DND-41 (cell line): ENCODE measurements at places on chromosomes 7 and 10.

DNA sequence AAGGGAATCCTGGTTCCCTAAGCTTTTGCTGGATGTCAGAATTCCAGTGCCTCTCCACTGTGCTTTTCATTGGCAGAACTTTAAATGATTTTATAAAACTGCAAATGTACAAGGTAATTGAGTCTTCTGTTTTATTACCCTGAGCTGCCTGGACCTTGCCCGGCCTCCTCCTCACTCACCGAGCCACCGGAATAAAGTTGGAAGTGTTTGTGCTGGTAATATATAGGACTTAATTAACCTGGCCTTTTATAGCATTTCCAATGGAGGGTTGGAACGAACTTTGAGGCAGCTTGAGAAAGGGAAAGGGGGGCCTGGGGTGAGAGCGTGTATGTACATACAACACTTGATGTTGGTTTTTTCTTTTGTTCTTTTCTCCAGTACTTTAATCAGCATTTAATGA, 43.4 kb downstream of the ZNF503 start:
- DNase-seq, result no peak

GRCh38 chr7:20738518-20739481, 47.9 kb downstream of the SP8 start:
- no peak for DNase-seq

GRCh38 chr7:22597844-22598243, 97.9 kb upstream of the STEAP1B start:
- DNase-seq, result no peak

- DNase-seq, result no peak
Measured at GRCh38 chr7:109003742-109004141, 434.1 kb downstream of the DNAJB9 start.

GRCh38 chr7:77315182-77315591, 101.0 kb downstream of the GSAP start:
- DNase-seq, result no peak

DNA sequence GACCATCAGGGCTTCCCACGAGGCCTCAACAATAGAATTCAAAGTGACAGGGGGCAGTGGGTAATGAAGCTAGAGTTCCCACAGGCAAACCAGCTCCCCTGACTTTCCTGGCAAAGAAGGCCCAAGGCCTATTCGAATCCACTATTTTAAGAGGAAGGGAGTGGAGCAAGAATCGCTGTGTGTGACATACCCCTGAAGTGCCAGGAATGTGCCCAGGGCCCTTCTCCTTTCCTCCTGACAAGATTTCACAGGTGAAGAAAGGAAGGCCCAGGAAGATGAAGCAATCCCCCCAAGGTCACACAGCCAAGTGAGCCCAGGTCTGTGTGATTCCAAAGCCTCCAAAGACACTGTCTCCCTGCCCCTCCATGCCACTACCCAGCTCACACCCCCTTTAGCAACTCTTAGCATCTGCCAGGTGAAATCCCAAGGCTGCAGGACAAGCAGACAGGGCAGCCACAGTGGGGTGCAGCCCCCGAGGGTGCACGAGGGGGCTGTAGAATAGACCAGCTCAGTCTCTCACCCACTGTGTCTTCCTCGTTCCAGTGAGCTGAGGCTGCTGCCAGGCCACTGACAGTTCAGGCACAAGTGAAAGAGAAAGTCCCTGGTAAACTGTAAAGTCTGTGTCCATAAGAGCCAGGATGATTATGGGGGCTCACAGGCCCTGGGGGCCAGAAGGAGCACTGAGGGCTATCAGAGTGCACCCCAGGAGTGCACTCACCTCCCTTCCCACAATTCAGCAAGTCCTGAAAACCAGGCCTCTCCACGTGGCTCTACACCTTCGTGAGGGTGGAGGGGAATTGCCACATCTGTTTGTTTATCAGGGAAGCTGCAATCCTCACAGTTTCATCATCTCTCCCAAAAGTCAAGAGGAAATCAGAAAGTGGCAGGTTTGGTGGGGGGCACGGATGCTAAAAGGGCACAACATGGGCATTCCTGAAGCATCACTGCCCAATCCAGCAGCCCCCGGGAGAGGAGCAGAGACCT, 70.8 kb upstream of the ZMIZ1 start:
- no peak for DNase-seq

DNA sequence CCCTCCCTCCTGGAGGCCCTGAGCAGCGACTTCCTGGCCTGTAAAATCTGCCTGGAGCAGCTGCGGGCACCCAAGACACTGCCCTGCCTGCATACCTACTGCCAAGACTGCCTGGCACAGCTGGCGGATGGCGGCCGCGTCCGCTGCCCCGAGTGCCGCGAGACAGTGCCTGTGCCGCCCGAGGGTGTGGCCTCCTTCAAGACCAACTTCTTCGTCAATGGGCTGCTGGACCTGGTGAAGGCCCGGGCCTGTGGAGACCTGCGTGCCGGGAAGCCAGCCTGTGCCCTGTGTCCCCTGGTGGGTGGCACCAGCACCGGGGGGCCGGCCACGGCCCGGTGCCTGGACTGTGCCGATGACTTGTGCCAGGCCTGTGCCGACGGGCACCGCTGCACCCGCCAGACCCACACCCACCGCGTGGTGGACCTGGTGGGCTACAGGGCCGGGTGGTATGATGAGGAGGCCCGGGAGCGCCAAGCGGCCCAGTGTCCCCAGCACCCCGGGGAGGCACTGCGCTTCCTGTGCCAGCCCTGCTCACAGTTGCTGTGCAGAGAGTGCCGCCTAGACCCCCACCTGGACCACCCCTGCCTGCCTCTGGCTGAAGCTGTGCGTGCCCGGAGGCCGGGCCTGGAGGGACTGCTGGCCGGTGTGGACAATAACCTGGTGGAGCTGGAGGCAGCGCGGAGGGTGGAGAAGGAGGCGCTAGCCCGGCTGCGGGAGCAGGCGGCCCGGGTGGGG, 2.2 kb downstream of the TRIM56 start:
- DNase-seq, result no peak

DNA sequence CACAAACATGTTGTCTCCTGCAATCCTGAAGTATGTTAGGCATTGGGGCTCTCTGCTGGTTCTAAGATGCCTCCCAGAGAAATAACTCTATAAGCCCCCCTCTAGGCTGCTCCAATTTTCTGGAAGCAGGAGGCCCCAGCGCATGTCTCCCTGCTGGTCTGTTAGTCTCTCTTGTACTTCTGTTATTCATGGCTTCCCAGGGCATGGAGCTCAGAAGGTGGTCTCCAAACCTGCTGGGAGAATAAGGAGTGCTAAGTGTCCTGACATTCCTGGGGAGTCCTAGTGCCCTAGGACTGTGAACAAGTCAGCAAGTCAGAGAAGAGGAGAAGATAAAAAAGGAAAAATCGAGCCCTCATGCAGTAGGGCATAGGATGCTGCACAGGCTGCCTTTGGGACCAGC, 70.5 kb upstream of the EFCAB10 start:
- DNase-seq, result no peak

GRCh38 chr10:28806488-28806941, 129.2 kb downstream of the BAMBI start:
- DNase-seq, result no peak

DNA sequence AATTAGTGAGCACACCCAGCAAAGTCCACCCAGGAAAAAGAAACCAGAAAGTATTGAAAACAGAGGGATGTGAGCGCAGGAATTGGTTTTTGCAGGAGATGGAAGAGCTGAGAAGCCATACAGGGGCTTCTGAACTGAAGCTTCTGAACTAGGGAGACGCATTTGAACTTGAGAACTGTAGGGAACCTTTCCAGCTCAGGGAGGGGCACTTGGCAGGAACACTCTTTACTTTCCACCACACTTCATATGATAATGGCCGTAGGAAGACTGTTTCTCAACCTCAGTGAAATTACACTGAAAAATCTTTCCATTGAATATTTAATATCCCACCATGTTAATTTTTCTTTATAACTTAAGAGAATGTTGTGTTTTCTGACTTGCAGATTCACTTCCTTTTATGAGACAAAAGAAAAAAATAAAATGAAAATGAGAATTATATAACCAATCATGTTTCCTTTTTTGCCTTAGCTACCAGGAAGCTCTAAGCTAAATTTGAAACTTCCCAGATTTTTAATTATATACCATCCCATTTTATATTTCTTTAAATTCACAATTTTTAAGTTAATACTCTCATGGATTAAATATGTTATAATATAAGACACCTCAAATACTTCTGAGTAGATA, 98.3 kb upstream of the TCF7L2 start:
- DNase-seq, result no peak

DNA sequence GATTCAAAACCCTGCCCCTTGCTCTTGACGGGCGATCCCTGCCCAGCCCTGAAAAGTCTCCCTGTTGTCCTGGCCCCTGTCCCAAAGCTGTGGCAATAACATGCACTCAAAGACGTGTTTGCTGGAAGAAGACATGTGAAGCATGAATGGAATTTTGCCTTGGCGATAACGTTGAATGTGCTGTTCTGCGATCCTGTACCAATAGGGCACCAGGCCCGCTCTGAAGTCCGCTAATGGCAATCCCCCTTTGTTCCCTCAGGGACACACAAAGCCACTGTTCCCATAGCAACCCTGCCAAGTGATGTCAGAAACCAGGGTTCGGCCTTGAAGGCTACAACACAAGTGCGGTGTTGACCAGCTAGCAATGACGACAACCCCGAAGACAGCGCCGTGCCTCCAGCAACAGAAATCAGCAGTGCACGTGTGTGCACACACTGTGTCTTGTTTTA, 284.6 kb downstream of the KLF6 start:
- DNase-seq, result no peak

- DNase-seq, result no peak
Measured at GRCh38 chr7:108136191-108136688, 6.1 kb upstream of the LAMB4 start.
